Colonic mucosa (tissue), 4 donors: ENCODE measurements at places on chromosomes 4 and X. TPM values are rescaled to one million over a fixed set of nuclear protein-coding genes. Genes with fewer than 3 reads are reported as not detected.

Gene NLRP2B
- not detected for total RNA-seq

Gene SLC6A8
- total RNA-seq, result 435 TPM

Gene MGAT4D
- total RNA-seq, result not detected

Gene NPY2R
- total RNA-seq, result 0.42 TPM

Gene MBNL3
- total RNA-seq, result 36.8 TPM

Gene PABPC1L2B
- not detected for total RNA-seq

Gene MAP7D2
- total RNA-seq, result 2.1 TPM

Gene NR3C2
- total RNA-seq, result 74.8 TPM

DNA sequence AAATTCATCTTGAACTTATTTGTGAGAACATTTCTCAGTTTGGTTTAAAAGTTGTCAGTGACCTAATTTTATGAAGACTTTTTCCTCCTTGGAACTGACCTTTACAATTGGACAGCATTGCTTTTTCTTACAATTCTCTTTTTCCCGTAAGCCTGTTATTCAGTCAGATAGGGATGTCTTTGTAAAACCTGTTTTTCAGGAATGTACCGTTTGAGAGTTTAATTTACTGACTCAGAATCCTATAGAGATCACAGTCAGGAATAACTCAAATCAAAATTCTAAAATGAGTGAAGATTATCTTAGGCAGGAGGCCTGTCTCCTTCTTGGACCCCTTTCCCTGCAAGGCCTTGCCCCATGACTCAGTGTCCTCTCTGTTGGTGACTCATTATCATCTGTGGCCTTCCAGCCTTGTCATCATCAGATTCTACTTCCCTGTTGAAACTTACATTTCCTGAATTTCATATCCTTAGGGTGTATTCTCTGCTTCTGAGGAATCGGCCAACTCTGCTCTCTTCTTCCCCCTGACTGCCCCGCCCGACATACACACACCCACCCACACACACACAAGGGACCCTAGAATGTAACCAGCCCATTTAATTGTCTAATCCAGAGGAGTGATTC is 99.8 kb downstream of the ARHGAP10 start:
- H3K36me3 ChIP-seq, result no peaks in the 10 kb centered on the region
- no peaks in the 10 kb centered on the region for H3K4me1 ChIP-seq
- peak; percentile 29 for DNase-seq
- H3K27ac ChIP-seq, result peak overlapping the region; percentile 15
- H3K27me3 ChIP-seq, result no peaks in the 10 kb centered on the region

- no peaks in the 10 kb centered on the region for H3K4me1 ChIP-seq
- H3K36me3 ChIP-seq, result no peaks in the 10 kb centered on the region
- no peak overlapping the region for H3K4me3 ChIP-seq
These were observed 221.3 kb upstream of the BMP3 start for GRCh38 chr4:80809039-80809729.

GRCh38 chrX:99722094-99722493 is 688.0 kb downstream of the PCDH19 start:
- no peak for DNase-seq
- no peak overlapping the region for H3K4me3 ChIP-seq
- H3K4me1 ChIP-seq, result no peaks in the 10 kb centered on the region
- H3K27ac ChIP-seq, result no peak overlapping the region
- no peaks in the 10 kb centered on the region for H3K36me3 ChIP-seq

DNA sequence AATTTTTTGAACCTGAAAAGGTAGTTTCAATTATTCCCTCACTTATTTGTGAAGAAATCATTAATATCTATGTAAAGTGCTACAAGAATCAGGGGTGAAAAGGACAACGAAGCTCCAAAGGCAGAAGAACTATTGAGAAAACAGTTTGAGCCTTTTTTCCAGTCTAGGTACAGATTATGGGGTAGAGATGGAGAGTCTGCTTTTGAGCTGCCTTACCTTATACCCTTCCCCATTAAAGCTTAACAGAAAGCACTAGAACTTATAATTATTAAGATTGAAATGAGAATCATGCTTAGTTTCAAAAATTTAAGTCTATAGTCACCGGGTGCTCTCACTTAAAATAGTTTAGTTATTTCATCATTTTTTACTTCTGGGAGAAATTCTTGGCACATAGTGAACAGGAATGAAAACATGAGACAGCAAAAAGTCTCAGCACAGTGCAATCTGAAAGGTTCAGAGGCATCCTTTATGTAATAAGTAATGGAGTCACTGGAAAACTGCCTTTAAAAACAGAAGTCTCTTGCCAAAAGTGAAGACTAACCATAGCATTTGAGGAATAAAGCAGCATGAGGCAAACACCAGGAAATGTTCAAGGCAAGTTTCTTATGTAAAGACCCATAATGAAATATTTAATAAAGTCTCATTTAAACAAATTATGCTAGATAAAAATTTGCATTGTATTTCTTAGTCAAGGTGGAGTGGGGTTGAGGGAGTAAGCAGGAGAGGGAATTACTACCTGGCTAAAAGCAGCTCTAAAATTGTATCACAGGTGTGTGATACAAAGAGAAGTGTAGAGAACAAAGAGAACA is 5.1 kb upstream of the DCLK2 start:
- H3K4me1 ChIP-seq, result no peaks in the 10 kb centered on the region
- no peaks in the 10 kb centered on the region for H3K27me3 ChIP-seq
- DNase-seq, result no peak
- H3K27ac ChIP-seq, result no peak overlapping the region
- no peak overlapping the region for H3K4me3 ChIP-seq

GRCh38 chr4:1043651-1044468 is 32.4 kb downstream of the FGFRL1 start:
- H3K27ac ChIP-seq, result no peak overlapping the region
- DNase-seq, result peak; percentile 66
- H3K4me3 ChIP-seq, result no peak overlapping the region

DNA sequence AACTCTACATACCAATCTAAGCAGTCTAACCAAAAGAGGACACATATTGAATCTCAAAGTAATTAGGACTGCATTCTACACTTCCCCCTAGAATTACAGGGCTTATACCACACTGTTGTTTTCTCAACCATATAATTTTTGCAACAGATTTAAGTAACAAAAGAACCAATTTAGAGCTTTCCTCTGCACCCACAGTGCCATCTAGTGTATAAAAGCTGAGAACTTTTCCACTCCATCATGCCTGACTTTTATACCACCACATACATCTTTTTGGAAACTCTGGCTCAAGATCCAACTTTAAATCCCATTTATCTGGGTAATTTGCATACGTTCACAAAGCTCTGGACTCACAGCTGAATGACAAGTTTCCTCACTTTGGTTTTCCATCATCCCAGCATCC is 99.5 kb downstream of the EFHC2 start:
- no peak overlapping the region for H3K4me3 ChIP-seq
- DNase-seq, result no peak
- no peaks in the 10 kb centered on the region for H3K4me1 ChIP-seq
- H3K36me3 ChIP-seq, result no peaks in the 10 kb centered on the region
- H3K27me3 ChIP-seq, result no peaks in the 10 kb centered on the region

GRCh38 chrX:135411893-135412292 is 9.9 kb upstream of the SMIM10L2A start:
- no peak overlapping the region for H3K27ac ChIP-seq
- no peaks in the 10 kb centered on the region for H3K27me3 ChIP-seq
- no peaks in the 10 kb centered on the region for H3K4me1 ChIP-seq
- H3K4me3 ChIP-seq, result no peak overlapping the region

DNA sequence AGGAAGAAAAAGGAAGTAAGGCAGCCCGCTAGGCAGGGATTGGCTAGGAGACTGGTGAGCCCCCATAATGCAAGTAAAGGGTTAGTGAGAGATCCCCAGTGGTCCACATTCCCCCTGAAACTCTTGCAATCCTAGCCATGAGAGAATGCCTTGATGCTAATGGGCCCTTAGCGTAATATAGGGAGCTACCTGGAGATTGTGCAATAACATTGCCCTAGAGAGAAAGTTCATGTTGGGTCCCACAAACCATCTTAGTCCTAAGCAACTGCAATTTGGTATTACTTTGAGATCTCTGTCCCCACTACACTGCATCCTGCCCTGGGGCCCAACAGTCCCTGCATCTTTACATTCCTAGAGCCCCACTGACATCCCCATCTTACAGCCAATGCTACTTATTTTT is 188.5 kb downstream of the KLHL4 start:
- H3K36me3 ChIP-seq, result no peaks in the 10 kb centered on the region
- H3K4me1 ChIP-seq, result no peaks in the 10 kb centered on the region
- no peak overlapping the region for H3K4me3 ChIP-seq
- no peak for DNase-seq
- H3K27me3 ChIP-seq, result no peaks in the 10 kb centered on the region
- H3K27ac ChIP-seq, result no peak overlapping the region

GRCh38 chr4:41258783-41259182 is 2.1 kb downstream of the UCHL1 start:
- no peak overlapping the region for H3K4me3 ChIP-seq
- H3K27ac ChIP-seq, result no peak overlapping the region
- no peak for DNase-seq
- peaks cover 25% of the 10 kb centered on the region for H3K27me3 ChIP-seq
- H3K36me3 ChIP-seq, result no peaks in the 10 kb centered on the region

- no peaks in the 10 kb centered on the region for H3K4me1 ChIP-seq
- H3K4me3 ChIP-seq, result no peak overlapping the region
- no peak overlapping the region for H3K27ac ChIP-seq
- DNase-seq, result no peak
These were observed 141.4 kb upstream of the SMIM10 start for GRCh38 chrX:134849390-134849789.

GRCh38 chr4:68342134-68342533 is 7.8 kb downstream of the YTHDC1 start:
- H3K27me3 ChIP-seq, result no peaks in the 10 kb centered on the region
- DNase-seq, result no peak
- no peak overlapping the region for H3K27ac ChIP-seq
- no peak overlapping the region for H3K4me3 ChIP-seq
- H3K4me1 ChIP-seq, result peaks cover 9% of the 10 kb centered on the region

DNA sequence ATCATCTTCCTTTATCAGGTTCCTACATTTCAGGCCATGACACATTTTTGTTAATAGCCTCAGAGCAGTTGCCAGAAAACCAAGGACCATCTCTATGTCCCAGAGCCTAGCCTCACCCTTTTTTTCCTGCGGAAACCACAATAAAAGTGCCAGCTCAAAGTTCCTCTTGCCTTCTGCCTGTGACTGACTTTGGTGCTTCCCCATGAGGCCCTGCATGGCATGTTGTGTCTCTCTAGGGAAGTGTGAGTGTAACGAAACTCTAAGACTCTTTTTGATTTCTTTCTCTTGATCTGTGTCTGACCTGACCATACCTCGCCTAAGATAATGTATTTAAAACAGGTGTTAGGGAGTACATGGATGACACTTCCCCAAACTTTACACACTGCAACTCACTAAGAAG is 642.3 kb upstream of the BOD1L1 start:
- no peak overlapping the region for H3K27ac ChIP-seq
- peak; percentile 18 for DNase-seq
- H3K27me3 ChIP-seq, result no peaks in the 10 kb centered on the region

DNA sequence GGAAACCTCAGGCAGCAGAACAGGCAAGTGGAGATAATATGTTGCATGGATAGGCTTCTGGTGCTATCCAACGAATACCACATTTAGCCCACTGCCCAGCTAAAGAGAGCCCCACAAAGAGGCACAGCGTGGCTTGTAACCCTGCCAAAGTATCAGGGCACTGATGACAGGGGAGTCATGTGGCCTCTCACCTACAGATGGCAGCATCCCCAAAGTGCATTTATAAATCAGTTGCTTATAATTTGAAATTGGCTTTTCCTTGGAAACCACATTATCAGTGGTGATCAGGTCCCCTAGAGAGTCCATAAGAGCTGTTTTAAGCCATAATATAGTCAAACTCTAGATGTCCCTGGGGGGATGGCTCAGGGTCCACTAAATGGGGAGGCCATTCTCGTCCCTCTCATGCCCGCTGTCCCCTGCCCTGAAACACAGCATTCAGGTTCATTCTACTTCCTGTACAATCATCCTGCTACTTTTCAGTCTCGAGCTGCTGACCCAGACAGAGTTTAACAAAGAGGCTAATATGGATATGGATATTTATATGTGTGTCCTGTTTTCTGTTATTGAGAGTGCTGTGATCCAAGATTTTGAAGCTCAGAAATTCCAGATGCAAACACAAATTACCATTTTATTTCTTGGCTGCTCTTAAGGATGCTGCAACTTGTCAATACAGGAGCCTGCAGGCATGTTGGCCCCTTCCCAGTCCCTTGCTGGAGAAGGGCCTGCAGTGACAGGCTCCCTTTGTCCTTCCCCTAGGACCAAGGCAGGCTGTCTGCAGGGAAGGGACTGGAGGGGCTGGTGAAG is 28.5 kb downstream of the SRPX start:
- H3K4me3 ChIP-seq, result no peak overlapping the region
- DNase-seq, result no peak
- H3K36me3 ChIP-seq, result no peaks in the 10 kb centered on the region
- no peak overlapping the region for H3K27ac ChIP-seq
- no peaks in the 10 kb centered on the region for H3K27me3 ChIP-seq
- H3K4me1 ChIP-seq, result no peaks in the 10 kb centered on the region

DNA sequence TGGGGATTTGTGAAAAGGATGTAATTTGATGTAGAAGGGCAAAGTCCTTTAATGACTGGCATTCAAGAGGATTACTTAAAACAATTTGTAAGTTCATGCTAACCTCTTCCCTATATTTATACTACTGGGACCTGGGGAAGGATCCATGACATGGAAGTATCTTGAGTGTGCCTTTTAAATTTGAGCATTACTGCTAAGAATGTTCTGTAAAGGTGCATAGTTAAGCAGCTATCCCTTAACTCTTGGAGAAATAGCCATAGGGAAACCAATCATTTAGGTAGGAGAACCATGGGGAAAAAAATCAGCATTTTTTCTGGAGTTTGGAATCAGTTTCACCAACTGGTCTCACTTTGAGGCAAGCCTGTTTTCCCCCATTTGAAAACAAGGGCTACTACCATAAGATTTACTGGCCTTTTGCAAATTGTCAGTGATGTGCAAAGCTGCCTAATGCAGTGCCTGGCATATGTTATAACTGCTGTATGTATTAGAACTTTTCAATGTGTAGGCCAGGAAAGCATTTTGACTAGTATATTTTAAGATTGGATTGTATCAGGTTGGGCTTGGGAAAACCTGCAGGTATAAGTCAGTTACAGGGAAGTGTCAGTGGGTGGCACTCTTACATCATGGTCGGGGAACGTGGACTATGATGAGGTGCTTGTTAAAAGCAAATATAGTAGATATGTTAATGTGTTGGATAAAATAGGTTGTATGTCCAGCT is 72.1 kb downstream of the PRSS12 start:
- DNase-seq, result peak; percentile 68
- H3K27me3 ChIP-seq, result no peaks in the 10 kb centered on the region
- H3K27ac ChIP-seq, result no peak overlapping the region
- H3K4me1 ChIP-seq, result no peaks in the 10 kb centered on the region
- H3K4me3 ChIP-seq, result no peak overlapping the region

DNA sequence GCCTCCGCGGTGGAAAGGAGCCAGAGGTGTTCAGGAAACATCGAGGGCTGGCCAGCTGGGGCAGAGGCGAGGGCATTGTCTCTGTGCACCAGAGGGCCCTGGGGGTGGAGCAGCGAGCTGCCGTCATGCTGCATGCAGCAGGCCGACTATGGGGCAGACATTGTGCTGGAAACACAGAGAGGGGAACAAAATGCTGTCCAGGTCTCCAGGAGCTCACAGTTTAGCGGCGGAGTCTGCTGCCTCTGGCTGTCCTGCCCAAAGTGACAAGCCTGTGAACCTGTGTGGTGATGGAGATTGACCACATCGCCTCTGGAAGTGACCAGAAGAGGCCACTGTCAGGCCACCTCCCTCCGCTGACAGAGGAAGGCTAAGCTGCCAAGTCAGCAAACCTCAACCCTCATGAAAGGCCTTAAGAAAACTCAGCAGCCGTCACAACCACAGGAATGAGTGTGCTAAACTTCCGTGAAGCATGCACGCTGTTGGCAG is 20.1 kb upstream of the SASH3 start:
- no peak for DNase-seq
- H3K4me1 ChIP-seq, result no peaks in the 10 kb centered on the region
- no peak overlapping the region for H3K4me3 ChIP-seq
